ENCODE measurements at places on chromosomes 1 and 21.

- no peak for DNase-seq
These were observed 440.9 kb downstream of the PRDM2 start for GRCh38 chr1:14140831-14141401.

GRCh38 chr1:18875107-18875795 lies 15.8 kb upstream of the TAS1R2 start:
- DNase-seq = peak; percentile 77

DNA sequence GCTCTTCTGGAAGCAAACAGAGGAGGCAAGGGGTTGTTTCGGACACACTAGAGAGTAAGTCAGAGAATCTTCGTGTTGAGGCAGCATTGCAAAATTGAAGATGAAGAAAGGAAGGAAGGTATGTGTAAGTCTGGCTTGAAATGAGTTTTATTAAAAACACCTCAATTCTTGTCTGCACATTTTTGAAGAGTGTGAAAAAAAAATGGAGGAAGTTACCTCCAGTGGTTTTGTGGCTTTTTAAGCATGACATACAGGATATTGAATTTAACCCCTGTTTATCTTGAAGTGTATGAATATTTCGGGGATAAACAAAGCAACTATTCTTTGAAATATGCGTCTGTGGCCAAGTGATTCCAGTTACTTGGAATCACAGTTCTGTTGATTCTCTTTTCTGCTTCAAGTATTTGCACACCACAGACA lies 203.2 kb upstream of the SGIP1 start:
- DNase-seq = peak; percentile 46

- peak; percentile 13 for DNase-seq
These were observed 455.3 kb upstream of the USP24 start for GRCh38 chr1:55670331-55671082.

GRCh38 chr1:158017800-158018595 lies 24.6 kb downstream of the KIRREL1 start:
- DNase-seq = no peak

GRCh38 chr21:32347977-32348376 lies 44.8 kb downstream of the URB1 start:
- DNase-seq = no peak

DNA sequence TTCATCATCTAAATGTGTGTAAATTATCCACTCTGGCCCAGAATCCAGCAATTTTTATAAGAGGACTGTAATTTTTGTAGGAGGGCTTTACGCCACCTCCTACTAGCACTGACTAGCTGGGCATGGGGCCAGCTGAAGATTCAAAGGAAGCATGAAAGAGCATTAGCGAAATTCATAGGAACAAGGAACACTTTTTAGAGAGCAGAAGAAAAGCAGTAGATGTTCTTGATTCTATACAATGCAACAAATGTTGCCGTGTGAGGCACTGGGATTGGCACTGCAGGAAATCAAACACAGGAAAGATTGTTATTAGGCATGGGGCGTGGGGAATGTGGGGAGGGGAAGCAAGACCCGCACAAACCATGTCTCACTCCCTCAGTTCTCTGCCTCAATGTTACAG lies 58.4 kb upstream of the PARP1 start:
- no peak for DNase-seq

GRCh38 chr1:34406833-34407539 lies 230.3 kb downstream of the C1orf94 start:
- DNase-seq = no peak

DNA sequence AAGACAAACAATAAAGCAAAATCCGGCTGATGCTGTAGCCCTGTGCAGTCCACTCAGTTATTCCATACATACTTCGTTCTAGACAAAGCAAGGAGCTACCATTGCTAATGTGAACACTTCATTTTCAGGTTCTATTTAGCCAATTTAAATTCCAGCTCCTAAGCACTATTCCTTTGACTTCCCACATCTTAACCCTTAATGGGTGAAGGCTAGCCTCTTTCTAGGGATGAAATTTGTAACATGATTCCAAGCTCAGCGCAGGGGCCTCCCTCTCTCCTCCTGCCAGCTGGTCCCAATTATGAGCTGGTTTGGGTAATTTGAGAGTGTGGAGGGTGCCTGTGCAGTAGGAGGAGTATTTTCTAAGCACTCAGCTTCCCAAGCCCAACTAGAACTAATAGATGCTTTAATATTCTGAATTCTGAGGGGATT lies 53.9 kb upstream of the PTGFRN start:
- peak; percentile 77 for DNase-seq

- no peak for DNase-seq
These were observed 19.2 kb downstream of the SLC9A1 start for GRCh38 chr1:27135541-27136235.

- DNase-seq = peak; percentile 88
These were observed 1.9 kb upstream of the ERRFI1 start for GRCh38 chr1:8027748-8028570.

DNA sequence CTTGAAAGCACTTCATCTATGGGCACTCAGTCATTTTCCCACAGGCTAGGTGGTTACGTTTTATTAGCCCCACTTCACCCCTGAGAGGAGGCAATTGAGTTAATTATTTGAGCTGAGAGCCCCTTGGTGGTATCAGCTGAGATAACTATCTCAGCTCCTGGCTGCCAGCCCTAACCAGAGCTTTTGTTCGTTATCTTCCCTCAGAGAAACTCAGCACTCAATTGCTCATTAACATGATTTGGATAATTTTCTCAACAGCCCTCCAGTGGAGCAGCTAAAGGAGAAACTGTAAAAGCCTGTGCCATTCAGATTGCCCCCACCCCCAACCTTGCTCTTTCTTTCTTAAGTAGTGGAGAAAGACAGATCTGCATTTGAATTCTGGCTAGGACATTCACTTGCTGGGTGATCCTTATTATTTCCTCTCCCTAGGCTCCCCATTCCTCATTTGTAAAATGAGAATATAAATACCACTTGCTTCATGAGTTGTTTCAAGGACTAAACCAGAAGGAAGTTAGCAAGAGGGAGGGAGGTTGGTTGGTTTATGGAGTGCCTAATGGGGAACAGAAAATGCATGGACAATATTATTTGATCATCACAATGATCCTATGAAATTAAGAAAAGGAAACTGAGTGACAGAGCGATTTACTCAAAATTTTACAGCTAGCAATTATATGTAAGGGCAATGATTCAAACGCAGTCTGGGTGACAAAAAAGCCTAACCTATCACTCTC lies 218.7 kb upstream of the FGGY start:
- no peak for DNase-seq

DNA sequence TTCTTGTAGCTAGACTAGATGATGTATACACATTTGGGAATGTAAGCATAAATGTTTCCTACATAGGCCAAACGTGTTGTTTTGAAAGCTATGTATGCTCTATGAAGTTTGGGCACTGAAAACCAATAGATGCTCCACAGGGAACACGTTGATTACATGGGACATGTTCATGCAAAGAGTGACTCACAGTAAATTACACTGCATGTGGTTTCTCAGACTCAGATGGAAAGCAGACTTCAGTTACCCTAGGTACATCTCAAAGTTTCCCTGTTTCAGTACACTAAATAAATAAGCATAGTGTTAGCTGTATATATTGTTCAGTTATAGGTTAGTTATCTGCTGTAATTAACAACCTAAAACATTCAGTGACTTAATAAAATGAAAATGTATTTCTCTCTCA lies 301.9 kb upstream of the RUNX1 start:
- DNase-seq = no peak

- DNase-seq = no peak
These were observed 81.8 kb upstream of the WARS2 start for GRCh38 chr1:119222271-119222670.
